ENCODE measurements at places on chromosomes 5 and 9.

DNA sequence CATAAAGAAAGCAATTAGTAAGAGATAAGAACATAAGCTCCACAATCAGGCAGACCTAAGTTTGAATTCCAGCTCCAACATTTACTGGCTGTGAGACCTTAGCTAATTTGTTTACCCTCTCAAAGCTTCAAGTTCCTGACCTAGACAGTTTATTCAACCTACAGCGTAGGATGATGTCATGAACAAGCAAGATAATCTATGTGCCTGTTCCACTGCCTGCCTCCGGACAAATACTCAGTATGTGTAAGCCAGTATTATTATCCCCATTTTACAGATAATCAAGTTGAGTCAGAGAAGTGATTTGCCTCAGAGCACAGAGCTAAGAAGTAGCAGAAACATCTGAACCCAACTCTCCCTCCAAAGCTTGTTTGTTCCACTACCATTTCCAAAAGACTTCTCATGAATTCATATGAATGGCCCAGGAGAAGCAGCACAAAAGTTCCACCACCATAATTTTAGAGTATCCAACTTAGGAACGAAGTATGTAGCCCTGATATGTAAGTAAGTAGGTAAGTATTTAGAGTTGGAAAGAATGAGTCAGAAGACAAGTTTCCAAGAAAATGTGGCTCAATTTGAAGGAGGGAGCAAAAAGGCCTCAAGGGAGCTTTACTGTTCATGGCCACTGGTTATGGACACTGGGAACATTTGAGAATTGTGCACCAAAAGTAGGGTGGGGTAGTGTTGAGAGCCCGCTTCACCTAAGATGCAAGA is 398.2 kb downstream of the NFIB start:
- DNase-seq = no peak

DNA sequence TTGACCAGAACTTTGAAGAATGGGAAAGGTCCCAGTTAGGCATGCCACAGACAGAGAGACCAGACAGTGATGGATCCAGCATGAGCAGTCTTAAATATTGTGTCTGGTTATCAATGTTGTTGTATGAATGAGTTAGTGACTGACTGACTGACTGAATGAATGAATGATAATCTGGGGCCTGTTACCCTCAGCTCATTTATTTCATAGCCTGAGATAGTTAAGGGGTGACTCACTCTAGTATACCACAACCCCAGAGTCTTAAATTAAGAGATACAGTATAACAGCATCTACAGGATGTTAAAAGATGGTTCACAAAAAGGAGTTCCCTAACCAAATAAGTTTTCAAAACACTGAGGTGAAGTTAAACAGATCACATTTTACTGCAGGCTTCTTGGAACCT is 133.5 kb downstream of the SGCD start:
- no peak for DNase-seq

- DNase-seq = no peak
These were observed 60.5 kb downstream of the CDC42SE2 start for GRCh38 chr5:131324303-131324702.

DNA sequence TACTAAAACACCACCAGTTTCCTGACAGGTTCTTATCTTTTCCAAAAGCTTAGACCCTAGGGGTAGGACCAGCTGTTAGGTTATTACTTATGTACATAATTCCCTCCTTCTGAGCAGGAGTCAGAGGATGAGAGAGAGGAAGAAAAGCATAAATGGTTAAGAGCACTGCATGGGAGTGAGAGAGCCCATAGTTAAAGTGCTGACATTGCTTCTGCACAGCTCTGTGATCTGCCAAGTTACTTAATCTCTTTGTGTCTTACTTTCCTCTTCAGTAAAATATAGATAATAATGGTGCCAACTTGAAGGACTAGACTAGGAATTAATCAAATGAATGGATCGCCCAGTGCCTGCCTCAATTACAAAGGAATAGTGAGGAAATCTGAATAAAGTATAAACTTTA is 66.4 kb downstream of the NRG2 start:
- DNase-seq = no peak

DNA sequence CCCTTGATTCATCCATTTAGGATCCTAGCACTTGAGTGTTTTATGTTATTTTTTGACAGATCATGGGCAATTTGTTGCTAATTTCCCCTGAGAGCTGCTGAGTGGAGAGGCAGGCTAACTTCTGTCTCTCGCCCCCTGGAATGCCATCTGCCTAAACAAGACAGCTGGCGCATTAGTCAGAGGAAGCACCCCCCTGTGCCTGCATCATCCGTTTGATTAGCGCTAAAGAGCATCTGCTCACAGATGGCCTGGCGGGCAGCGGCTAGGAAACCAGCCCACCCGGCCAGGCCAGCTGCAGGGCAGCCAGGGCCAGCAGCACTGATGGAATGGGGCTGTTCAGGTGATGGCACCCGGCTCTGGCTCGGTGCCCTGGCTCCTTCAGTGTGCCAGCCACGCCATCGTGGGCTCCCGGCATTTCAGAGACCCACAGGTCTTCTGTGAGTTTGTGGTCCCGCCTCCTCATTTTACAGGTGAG is 22.9 kb upstream of the ASS1 start:
- DNase-seq = peak; percentile 45

DNA sequence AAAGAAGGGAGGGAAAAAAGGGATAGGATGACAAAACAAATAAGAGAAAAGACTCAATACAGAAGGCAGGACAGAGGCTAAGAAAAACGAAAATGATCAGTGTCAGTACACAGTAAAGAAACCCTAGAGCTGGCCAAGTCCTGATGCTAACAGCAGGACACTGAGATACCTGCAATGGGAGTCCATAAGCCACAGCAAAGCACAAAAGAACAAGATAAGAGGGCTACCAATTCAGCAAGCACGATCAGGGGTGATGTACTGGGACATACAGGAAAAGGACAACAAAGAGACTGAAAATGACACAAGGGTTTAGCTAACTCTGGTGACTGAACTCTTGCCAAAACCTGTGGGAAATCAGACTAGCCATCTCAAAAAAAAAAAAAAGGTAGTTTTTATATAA is 1072.6 kb upstream of the COX7C start:
- DNase-seq = no peak

DNA sequence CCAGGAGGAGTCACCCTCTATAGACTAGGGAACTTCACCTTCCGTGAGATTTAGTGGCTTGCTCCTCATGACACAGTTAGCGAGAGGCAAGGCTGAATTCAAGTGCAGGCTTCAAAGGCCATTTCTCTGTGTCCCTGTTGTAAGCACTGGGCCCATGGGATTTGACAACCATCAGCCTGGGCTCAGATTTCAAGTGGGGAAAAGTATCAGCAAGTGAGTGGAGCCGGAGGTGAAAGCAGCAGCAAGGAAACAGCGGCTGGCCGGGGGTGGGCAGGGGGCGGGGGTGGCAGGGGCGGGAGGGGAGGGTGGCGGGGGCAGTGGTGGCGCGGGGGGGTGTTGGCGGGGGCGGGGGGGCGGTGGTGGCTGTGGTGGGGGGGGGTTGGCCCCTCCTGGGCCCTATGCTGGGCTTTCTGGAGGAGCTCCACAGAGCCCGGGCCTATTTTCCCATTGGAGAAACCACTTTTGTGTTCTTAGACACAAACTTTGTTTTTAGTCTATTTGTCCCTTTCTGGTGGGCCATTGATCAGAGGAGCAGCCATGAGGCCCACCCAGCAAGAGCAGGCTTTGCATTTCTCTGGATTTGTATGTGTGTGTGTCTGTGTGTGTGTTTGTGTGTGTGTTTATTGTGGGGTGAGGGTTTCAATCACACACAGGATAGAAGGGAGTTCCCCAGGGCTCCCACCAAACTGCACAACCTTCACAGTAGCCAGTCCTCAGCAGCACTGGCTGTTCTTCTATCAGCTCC is 165.4 kb upstream of the RAI14 start:
- DNase-seq = no peak

DNA sequence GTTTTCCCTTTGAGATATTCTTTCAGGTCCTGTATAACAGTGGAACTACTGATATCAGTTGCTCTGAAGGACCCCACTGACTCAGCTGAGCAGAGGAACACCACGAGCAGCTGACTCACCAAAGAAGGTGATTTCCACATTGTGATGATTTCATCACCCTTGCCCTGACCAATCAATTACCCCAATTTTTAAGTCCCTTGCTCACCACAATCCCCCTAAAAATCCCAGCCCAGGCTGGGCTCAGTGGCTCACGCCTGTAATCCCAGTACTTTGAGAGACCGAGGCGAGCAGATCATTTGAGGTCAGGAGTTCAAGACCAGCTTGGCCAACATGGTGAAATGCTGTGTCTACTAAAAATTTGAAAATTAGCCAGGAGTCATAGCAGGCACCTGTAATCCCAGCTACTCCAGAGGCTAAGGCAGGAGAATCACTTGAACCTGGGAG is 125.3 kb upstream of the ABCA1 start:
- DNase-seq = no peak

- no peak for DNase-seq
These were observed at the start of gene REEP2 for GRCh38 chr5:138438724-138439476. TSS of gene REEP2 (plus strand) at chr5:138439057. CDS start at chr5:138439209, 152 bp downstream.

DNA sequence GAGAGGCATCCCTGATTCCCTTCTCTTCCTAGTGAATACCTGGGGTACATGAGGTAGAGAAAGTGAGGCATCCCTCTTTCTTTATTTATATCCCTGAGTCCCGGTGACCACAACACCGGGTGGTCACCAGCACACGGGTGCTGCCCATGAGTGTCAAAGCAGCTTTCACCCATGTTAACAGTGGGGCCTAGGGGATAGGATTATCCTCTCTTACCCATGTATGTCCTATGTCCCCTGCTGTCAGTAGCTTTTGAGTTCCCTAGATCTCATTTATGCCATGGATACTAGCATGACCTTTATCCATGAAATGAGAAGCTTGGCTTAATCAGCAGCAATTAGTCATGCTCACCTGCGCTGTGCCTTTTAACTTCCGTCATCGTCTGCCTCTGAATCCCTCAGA is 71.4 kb downstream of the RGMB start:
- DNase-seq = no peak

- DNase-seq = no peak
These were observed 56.8 kb downstream of the LIX1 start for GRCh38 chr5:97085459-97086181.

DNA sequence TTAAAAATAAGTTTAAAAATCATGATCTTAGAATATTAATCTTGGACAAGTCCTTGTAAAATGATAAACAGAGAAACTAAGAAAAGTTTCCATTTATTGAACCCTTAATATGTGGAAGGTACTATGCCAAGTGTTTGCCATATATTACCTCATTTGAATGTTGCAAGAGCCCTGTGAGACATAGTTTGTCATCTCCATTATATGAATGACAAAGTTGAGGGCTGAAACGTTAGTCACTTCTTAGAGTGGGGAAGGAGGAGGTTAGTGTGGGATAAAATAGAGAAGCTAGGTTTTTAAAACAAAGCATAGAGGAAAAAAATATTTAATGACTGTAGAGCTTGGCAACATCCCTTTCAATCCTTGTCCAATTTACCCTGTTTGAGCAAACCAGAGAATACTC is 2.0 kb downstream of the TNC start:
- no peak for DNase-seq

DNA sequence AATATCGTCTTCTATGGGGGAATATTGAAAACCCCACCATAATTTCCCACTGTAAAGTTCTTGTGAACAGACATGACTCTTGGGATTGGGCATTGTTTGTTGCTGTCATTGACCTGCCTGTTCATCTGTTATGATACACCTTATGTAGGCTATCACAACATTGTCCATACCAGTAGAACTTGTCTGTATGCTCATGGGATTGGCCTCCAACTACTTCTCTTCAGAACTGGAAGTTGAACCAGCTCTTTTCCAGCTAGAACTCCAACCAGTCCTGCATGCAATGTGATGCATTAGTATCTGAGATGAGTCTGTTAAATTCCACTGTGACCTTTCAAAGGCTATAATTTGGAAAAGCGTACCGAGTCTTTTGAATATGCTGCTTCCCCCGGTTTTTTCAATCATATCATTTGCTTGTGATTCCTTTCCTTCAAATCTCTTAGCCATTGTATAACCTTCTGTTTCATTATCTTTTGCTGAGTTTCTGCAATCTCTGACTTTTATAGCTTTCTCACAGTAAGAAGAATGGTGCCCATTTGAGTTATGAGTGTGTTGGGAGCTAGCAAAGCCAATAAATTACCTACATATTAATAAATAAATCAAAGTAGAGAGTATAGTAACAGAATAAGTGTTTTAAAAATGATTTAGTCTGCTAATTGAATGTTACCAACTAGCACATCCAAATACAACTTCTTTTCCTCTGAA is 101.9 kb downstream of the PLK2 start:
- DNase-seq = no peak

DNA sequence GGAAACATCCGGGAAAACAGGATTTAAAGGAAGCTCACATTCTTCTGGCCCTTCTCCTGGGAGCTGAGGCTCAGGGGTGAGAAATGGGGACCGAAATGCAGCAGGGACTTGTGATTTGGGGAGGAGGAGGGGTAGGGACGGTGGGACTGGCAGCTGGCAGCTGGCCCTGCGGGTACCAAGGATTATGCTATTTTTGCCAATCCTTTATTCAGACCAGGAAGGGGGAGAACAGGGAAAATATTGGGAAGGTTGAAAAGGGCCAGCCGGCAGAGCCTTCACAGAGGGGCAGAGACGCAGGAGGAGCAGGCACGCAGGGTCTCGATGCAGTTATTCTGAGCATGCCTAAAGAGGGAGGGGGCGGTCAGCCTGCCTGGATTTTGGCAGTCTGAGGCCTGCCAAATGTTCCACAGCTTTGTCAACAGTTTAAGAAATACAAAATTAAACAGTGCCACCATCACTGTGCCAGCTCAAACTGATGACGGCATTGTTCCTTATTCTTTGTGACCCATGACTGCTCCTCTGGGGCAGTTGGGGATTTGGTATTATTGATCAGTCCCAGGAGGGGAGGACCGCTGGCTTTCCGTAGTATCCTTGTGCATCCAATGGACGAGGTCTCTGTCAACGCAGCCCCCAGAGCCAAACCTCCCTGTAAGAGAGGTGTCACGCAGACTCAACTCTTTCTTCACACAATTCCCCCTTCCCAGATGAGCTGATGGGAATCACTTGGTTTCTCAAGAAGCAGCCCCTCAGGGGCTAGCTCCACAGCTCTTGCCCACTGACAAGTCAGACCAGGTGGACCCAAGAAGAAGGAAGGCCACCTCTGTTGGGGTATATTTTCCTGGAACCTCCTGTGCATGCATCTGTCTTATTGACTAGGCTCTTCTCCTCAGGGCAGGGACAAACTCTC is 553.3 kb downstream of the BNC2 start:
- no peak for DNase-seq

- no peak for DNase-seq
These were observed 72.1 kb upstream of the ARAP3 start for GRCh38 chr5:141753971-141754713.

GRCh38 chr5:14257995-14258403 is 114.9 kb downstream of the TRIO start:
- no peak for DNase-seq

DNA sequence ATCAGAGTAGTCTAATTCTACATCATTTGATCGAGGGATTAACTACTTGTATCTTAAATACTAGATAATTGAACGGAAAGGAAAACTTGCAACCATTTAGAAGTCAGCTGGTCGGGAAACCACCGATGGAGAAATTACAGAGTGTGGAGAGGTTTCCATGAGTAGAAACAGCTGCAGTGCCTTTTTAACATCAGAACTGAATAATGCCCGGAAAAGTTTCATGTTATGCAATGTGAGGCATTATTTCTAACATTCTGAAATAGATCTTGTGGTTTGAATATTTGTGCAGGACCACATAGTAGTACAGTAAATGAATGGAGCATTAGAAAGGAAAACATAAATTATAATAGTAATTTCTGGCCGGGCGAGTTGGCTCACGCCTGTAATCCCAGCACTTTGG is 88.1 kb upstream of the RNF180 start:
- DNase-seq = no peak
